ENCODE measurements at places on chromosomes 11 and 22.

- DNase-seq: peak; percentile 19
Measured at GRCh38 chr11:123301013-123301591, 106.1 kb upstream of the CLMP start.

GRCh38 chr22:24427500-24428164 lies at the start of gene ADORA2A:
Gene ADORA2A (plus strand): TSS chr22:24427599. CDS start chr22:24433405, 5,806 bp downstream.
- no peak for DNase-seq

DNA sequence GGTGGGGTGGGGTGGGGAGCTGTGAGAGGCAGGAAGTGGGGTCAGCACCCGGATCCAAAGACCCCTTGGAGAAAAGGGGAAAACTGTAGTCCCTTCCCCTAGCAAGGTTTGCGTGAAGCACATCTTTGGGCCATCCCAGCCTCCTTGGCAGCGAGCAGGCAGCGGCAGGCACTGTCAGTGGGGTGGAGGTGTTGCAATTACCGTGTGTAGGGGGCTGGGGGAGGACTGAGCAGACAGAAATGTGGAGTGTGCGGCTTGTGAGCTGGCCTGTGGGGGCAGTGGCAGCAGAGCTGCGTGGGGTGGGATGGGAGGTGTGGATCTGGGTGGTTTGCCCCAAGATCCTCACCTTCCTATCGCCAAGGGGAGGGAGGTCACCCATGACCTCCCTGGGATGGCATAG lies 16.4 kb downstream of the DAGLA start:
- no peak for DNase-seq

DNA sequence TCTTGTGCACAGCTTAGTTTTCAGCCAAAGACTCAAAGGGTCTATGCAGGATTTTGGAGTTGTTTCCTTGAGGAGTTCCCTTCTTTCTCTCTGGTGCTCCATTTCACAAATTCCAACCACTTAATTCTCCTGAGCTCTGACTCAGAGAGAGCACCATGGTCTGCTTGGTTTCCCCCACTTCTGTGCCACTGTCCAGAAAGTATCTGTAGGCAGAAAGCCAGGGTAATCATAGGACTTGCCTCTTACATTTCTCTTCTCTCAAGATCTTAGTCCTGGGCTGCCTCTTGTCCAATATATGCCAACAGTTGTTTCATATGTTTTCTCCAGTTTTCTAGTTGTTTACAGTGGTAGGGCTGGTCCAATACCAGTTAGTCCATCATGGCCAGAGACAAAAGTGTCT lies 6.4 kb upstream of the MRGPRD start:
- DNase-seq: no peak

- DNase-seq: peak; percentile 78
Measured at GRCh38 chr22:33381531-33382406, 323.6 kb upstream of the SYN3 start.

- DNase-seq: no peak
Measured at GRCh38 chr11:9180784-9181183, 84.4 kb downstream of the DENND5A start.

- DNase-seq: no peak
Measured at GRCh38 chr11:120052196-120052775, 85.6 kb downstream of the TRIM29 start.

DNA sequence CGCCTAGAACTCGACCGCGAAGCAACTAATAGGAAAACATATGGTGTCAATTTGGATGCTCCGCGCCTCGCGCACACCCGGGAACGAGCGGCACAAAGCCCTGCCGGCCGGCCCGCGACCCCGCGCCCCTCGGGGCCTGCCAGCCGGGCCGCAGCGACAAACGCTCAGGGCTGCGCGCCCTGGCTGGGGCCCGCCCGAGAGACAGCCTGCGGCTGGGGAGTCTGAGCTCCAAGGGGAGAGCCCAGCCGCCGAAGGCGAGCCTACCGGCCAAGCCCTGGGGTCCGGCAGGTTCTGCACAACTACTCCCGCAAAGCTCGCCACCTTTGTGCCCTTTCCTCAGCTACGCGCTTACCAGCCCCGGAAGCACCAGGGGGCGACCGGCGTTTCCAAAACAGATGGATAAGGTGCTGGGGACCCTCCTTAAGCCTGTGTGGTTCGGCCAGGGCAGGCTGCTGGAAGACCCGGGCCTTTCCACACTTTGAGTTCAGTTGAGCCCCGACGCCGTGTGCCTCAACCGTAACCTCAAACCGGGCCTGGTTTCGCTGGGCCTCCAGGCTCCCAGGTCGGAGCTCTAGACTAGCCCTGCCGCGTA lies 6.0 kb downstream of the PAX6 start:
- peak; percentile 17 for DNase-seq

GRCh38 chr11:2093575-2094353 lies 45.4 kb downstream of the IGF2 start:
- DNase-seq: no peak

GRCh38 chr11:6610591-6610990 lies 1.4 kb downstream of the TAF10 start:
- DNase-seq: no peak

GRCh38 chr11:123193742-123194141 lies 1.3 kb downstream of the CLMP start:
- no peak for DNase-seq

DNA sequence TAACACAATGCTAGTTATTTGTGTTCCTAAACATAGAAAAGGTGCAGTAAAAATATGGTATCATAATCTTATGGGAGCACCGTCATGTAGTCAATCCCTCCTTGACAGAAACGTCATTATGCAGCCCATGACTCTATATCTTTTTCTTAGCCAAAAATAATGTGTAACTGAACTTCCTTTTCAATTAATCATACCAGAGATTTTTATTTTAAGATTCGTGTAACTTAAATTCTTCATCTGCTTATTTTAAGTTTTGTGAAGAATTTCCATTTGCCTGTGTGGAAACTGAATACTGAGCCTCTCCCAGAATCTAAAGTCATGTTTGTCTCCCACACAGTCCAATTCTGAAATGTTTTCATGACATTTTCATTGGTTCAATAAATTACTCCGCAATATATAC lies 699.1 kb downstream of the KCNA4 start:
- DNase-seq: no peak

- no peak for DNase-seq
Measured at GRCh38 chr11:112844517-112844916, 116.7 kb upstream of the NCAM1 start.

DNA sequence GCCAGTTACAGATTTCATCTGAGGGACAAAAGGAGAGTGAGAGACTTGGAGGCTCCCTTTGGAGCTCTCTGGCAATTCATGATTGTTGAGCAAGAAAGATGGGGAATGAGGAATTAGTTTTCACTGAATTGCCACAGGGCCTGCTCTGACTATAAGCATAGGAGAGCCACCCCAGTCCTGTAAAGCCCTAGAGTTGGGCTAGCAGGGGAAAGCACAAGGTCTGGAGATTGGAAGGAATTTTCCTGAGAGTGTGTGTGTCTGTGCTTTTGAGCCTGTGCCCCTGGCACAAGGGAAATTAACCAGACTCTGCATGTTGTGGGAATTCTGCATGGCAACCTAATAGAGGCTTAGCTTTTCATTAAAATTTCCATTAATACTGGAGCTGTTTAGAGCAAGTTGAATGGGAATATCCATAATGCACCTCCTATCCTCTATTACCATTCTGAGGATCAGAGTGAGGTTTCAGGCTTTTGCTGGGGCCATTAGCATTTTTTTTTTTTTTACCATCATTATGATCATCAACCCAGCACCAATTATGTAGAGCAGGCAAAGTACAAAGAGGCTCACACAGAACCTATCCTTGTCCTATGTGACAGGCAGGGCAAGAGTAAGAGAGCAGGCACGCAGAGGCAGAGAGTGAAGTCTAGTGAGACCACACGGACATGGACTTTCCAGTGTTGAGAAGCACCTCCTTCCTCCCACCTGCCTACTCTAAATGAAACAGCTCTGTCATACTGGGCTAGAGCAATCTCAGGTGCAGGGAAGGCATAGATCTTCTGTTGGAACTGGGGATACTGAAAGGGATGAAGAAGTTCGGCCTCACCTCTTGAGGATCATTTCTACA lies 308.5 kb downstream of the ST3GAL4 start:
- no peak for DNase-seq

DNA sequence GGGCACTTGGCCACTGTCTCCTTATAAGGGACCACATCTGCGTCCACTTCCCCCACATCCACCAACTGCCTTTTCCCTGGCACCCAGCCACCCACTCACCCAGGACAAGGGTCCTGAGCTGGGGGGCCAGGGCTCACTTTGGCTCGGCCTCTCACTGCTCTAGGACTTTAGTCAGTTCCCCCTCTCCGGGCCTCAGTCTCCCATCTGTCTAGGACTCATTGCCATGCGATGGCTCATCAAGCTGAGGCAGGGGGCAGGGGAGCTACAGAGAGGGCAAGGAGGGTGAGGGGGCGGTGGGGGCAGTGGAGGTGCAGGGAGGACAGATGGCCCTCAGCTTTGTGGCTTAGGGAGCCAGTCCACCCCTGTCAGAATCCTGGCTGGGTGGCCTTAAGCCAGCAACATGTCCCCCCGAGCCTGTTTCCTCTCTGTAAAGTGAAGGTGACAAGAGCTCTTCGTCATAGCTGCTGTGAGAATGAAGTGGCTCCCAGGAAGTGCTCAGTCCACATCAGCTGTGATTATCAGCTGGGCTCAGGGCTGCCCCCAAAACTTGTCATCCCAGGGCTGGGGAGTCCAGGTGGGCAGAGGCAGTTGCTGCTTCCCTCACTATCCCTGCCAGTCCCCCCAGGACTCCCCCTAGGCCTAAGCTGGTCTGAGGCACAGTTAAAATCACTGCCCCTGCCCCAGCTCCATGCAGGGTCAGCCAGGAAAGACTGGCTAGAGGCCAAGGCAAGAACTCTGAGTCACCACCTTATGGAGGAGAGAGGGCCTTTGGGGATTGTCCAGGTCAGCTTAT lies 14.9 kb downstream of the RAC2 start:
- DNase-seq: no peak

DNA sequence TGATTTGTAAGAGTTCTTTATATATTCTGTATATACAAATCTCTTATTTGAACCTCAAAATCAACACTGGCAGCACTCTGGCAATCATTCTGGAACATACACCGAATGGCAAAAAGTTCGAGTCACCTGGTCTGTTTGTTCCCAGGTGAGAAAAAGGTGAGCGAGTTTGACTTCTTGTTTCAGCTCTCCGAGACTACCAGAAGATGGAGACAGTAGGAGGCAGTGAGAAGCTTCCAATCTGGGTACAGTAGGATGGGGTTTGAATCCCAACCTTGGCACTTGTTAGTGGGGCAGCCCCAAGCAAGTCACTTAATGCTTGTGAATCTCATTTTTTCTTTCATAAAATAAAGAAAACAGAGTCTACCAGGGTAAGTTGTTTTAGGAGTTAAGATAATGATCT lies 76.4 kb downstream of the C2CD3 start:
- peak; percentile 8 for DNase-seq

GRCh38 chr11:10289765-10290380 lies 4.1 kb downstream of the SBF2 start:
- no peak for DNase-seq

- no peak for DNase-seq
Measured at GRCh38 chr11:95682552-95682951, 107.0 kb downstream of the FAM76B start.

GRCh38 chr11:17013548-17014320 lies 480 bp downstream of the PLEKHA7 start:
- DNase-seq: no peak

DNA sequence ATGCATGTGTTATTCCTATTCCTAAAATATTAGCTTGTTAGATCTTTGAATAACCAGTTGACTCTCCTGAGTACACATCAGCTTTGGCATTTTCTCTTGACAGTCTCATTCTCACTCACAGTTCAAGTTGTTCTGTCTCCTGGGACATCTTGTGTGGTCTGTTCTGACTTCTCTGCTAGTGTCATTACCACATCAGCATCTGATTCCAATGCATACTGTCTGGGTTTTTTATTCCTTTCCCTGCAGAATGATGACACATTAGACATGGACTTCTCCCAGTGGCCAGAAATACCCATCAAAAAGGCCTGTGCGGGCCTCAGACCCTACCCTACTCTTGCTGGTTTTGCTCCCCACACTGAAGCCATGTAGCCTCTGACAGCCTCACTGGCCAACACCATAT lies 2.7 kb downstream of the ZNF74 start:
- DNase-seq: no peak

GRCh38 chr11:27842290-27842689 lies 142.0 kb upstream of the BDNF start:
- DNase-seq: no peak

- no peak for DNase-seq
Measured at GRCh38 chr22:27641049-27641795, 160.3 kb downstream of the MN1 start.

DNA sequence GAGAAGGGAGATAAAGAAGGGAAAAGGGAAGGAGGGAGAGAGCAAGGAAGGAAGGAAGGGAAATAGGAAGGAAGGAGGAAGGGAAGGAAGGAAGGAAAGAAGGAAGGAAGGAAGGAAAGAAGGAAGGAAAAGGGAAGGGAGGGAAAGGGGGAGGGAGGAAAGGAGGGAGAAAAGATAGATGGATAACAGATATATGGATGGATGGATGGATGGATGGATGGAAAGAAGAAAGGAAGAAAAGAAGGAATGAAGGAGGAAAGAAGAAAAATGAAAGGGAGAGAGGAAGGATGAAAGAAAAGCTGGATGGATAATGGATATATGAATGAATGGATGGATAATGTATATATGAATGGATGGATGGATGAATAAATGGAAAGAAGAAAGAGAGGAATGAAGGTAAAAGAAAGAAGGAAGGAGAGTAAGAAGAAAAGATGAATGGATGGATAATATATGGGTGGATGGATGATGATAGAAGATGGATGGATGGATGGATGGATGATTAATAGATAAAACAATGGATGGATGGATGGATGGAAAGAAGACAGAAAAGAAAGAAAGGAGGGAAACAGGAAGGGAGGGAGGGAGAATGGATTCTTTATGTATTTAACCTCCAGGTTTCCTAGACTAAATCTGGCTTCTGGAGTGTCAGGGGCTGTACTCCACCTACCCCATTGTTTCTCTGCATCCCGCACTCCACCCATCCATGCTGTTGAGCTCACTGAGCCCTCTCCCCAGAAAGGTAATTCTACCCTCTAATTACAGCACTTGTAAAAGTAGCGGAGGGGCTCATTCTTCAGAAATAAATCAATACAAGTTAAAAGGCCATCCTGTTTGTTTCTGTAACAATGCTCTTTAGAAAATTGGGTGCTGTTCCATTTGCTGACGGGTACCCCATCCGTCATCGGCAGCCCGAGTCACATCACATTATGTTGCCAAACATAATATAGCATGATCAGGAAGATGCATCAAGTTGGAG lies 506.1 kb downstream of the MIAT start:
- DNase-seq: no peak

GRCh38 chr22:47564651-47565434 lies 802.4 kb downstream of the TBC1D22A start:
- no peak for DNase-seq

DNA sequence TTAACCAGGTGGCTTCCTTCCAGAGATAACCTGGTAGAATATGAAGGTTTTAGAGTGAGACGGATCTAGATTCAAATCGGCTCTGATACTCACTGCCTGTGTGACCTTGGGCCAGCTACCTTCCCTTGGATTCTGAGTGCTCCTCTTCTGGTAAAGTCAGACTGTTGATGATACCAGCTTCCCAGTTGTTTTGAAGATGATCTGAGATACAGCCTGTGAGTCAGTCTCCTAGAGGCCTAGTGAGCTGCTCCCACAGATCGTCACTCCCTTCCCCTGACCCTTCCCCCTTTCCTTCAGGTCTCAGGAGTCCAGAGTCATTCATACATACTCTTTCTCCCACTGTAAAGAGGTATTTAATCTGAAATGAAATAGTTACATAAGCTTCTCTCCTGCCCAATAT lies 207.8 kb downstream of the GRIK4 start:
- DNase-seq: no peak

Measured in cerebellar cortex (tissue), 1 donor.